ENCODE measurements at places on chromosomes 2 and 18.

DNA sequence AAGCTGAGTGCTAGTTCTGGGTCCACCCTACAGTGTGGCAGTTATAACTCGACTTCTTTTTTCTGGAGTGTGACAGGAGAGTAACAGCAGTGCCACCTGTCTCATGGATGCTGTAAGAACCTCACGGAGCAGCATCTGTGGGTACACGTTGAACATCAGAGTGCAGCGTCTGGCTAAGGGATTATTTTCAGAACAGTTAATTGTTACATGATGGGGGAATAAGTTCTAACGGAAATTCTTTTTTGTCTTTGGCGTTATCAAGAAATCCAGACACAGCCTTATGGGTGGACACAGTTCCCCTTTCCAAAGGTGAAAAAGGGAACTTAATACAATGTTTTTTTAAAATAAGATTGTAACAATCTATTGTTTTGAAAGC lies 28.3 kb upstream of the TOGARAM2 start:
- no peak for DNase-seq

GRCh38 chr2:69917852-69918251 lies 2.9 kb downstream of the MXD1 start:
- DNase-seq: no peak

- no peak for DNase-seq
Measured at GRCh38 chr2:9599430-9599829, 31.4 kb downstream of the YWHAQ start.

DNA sequence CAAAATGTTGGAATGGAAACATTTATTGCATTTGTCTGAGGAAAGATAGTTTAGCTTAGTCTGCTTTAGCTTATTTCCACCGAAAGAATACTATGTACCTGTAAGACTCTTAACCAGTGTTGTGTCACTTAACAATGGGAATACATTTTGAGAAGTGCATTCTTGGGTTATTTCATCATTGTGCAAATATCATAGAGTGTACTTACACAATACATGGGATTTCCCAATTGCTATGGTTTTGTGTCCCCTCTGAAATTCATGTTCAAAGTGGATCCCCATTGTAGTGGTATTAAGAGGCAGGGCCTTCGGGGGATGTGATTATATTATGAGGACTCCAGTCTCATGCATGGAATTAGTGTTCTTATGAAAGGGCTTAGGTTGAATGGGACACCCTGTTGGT lies 249.4 kb upstream of the UBE2E3 start:
- no peak for DNase-seq

- no peak for DNase-seq
Measured at GRCh38 chr2:10171006-10171800, 48.7 kb downstream of the RRM2 start.

DNA sequence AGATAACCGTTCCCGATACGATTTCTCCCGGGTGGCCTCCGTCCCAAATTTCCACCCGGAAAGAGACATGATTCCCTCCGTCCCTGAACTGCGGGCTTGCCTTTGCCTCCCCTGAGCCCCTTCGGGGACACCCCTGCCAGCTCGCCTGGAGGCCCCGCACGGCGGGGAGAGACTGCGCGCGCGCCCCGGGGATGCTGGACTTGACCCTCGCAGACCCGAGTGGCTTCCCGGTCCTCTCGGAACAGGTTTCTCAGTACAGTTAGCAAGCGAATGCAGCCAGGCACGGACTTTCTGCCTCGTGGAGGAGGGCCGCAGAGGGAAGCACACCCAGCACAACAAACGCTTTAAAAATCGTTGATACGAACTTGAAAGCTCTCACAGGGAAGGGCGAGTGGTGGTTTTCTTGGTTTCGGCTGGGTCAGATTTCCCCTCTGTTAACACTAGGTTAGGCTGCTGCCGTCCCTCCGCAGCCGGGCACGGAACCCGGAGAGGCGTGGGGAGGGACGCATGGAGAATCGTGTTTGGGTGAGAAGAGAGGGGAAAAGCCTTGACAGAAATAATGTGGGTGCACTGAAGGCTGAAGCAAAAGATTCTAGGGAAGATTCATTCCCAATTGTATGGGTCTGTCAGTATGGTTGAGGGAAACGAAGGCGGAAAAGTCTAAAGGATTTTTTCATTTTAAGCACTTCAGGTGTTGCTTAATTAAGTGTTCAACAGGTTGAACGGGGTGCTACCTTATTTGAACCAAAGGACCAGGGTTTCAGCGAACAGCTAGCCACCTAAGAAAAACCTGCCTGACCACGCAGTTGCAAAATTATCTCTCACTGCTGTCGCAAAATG lies 916 bp downstream of the TNFRSF11A start:
- no peak for DNase-seq

DNA sequence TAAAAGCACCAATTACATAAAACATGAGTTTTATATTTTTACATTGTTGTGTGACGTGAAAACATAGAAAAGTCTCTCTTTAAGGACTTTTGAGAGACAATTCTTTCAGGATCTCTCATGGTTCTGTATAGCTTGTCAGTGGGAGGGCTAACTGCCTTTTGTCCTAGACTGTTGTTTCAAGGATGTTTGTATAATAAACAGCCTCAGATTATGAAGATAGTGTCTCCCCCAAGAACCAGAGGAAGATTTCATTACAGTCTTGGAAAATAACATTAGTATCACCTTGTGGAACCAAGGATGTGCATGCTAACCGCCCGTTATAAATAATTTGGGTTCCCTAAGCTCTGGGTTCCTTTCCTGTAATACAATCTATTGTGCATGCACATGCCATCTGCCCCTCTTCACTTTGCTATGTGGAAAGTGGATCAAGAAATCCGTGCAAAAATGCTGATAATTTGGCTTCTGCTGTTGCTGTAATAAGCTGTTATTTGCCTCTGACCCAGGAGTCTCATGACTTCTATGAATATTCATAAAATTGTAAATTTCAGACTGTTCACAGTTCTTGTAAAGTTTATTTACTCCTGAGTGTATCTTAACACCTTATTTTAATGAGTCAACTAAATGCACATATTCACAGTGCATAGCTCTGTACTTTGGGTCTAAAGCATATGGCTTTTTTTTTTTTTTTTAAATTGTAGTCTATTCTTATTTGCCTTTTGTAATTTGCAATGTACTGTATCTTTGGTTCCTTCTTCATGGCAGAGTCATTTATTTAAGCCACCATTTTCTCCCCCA lies 265.5 kb downstream of the PTH2R start:
- no peak for DNase-seq

DNA sequence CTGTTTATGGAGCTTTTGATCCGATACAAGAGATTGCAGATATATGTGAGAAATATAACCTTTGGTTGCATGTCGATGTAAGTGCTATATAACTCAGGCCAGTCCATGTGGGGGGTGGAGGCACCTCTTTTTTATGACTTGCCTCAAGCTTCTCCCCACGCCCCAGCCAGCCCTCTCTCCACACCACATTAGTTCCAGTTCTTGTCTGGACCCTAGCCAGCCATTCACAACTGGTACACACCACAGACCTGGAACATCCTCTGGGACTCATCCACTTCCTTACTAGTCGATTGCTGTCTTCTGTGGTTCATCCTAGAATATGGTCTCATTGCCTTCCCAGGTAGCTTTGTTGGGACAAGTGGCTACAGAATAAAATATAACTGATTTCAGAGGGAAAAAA lies 31.0 kb downstream of the GAD1 start:
- no peak for DNase-seq

- no peak for DNase-seq
Measured at GRCh38 chr18:8351161-8351560, 258.1 kb upstream of the RAB12 start.

DNA sequence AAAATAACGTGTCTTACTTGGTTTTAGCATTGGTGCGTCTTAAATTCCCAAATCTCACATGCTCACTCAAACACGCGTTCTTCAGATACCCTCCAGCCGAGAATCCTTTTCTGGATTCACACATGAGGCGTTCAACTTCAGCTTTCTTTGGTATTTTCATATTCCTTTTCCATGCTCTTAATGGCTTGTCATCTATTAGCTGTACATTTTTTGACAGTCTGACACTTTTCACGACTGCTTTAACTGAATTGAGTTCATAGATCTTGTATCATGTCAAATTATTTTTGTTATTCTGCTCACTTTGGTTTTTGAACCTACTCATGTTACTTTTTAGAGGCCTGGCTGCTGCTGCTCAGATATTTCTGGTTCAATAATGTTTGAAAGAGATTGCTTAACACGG lies 59.0 kb downstream of the INPP5D start:
- DNase-seq: no peak

DNA sequence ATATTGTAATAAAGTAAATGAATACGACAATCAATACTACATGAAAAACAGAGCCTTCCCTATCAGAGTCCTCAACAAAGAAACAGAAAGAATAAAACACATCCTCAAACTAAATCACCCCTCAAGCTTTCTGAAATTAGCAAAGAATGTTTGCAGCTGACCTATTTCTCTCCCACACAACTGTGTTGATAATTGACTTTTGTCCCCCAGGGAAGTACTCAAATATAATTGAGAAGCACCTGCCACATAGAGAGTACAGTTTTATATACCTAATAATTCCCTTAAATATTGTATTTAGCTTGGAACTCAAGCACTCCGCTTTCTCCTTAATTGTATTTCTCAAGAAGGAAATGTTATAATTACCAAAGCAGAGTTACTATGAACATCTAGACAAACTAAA lies 12.6 kb downstream of the CACNB4 start:
- DNase-seq: no peak

- DNase-seq: no peak
Measured at GRCh38 chr2:240886678-240887609, 9.0 kb downstream of the MAB21L4 start.

- DNase-seq: no peak
Measured at GRCh38 chr18:31015715-31016434, 26.7 kb downstream of the DSC3 start.

DNA sequence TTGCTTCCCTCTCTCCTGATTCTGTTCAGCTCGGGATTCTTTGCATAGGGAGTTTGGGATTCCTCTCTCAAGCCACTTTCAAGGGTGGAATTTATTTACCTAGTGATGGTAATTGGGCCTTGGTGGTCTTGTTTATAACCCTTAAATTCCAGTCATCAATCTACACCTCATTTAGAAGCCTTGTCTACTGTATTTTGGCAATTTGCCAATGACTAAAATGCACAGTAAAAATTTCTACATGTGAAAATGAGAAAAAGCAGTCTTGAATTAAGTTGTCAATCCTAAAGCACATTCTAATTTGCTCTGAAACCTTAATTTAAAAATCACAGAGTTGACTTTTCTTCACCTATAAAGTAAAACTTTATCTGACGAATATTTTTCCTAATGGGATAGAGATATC lies 749.2 kb upstream of the CRIM1 start:
- DNase-seq: no peak

- no peak for DNase-seq
Measured at GRCh38 chr18:6096730-6097129, 201.4 kb upstream of the TMEM200C start.

- no peak for DNase-seq
Measured at GRCh38 chr2:38427936-38428335, 50.9 kb upstream of the ATL2 start.

DNA sequence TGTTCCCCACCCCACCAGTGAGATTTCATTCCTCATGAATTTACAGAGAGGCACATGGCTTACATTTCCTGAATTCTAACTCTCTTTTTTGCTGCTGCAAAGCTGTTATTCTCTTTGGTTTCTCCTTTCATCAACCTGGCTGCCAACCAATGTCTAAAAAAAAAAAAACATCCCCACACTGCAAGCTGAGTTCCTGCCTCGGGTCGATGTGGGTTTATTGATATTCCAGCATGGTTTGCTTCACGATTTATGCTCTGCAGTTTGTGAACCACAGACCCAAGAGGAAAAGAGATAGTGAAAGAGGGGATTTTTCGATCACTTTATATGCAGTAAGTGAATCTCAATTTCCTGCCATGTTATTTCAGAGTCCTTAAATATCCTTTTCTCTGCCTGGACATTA lies 363.6 kb downstream of the LPIN1 start:
- DNase-seq: no peak

- no peak for DNase-seq
Measured at GRCh38 chr2:232957657-232958090, 55.4 kb downstream of the NGEF start.

DNA sequence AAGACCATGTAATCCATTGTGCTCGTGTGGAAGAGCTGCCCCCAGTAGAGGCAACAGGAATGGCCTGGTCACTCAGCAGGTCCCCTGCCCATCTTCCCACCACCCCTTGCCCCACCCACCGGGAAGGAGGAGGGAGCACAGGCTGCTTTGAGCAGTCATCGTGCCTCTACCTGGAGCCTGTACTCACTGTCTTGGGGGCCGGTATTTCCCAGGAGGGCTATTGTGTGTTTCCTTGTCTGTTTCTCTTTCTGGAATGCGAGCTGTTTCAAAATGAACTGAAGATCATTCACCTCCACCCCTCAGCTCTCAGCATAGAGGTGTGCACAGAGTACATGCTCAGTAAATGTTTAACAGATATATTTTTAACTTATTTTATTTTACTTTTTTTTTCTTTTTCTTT lies 7.7 kb upstream of the AMMECR1L start:
- no peak for DNase-seq

DNA sequence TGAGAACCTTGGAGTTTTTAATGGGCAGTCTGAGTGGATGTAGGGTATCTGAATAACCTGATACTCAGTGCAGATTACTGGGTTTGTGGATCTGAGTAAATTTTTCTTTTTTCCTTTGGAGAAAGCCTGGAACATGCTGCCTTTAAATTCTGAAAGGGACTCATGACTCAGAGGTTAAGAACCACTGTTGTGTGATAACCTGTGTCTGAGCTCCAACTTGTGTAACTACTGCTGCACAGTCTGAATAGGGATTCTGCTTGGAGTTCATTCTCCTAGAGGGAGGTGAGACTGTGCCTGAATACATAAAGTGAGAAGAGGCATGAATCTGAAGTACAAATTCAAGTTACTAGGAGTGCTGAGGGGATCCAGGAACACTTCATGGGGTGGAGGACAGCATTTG lies 36.2 kb downstream of the KDM3A start:
- DNase-seq: no peak

GRCh38 chr2:136448986-136449780 lies 316.2 kb upstream of the THSD7B start:
- DNase-seq: no peak

GRCh38 chr2:29068513-29068912 lies 5.8 kb downstream of the PCARE start:
- no peak for DNase-seq

DNA sequence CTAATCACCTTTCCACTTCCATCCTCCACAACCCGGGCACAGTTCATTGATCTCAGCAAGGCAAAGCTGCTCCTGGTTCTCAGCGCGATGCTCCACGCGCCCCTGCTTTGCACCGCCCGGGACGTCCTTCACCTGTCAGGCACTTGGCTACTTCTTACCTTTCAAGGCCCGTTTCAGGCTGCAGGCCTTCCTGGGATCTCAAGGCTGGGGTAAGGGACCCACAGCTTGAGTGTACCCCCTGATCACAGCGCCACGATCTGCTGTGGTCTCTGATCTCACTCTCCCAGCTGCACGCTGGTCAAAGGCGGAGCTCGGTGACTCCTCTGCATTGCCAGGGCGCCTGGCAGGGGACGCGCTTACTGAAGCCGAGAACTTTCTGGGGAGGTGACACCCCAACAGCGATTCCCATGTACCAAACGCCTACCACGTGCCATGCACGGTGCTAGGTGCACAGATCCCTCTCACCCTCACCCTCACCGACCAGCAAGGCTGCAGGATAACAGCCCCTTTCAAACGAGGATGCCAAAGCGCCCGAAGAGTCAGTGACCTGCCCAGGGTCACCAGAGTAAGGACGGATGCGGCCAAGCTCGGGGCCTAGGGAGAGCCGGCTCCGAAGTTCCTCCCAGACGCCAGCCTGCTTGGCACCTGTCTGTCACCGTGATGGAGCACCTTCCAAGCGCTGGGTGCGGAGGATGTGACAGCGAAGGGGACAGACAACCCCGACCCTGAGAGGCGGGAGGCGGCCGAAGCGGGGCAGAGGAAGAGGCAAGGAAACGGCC lies 818 bp downstream of the ITGB1BP1 start:
- DNase-seq: peak; percentile 23

GRCh38 chr2:20106746-20107145 lies 55.3 kb upstream of the LAPTM4A start:
- DNase-seq: peak; percentile 10

Data from activated CD8-positive, alpha-beta memory T cell treated with anti-CD3 and anti-CD28 coated beads for 48 hours (primary cell).